ENCODE measurements at places on chromosomes 16 and 17. TPM values are rescaled to one million over a fixed set of nuclear protein-coding genes. Genes with fewer than 3 reads are reported as not detected.

Gene SNN
- polyA plus RNA-seq: 37.4 TPM

Gene RAPGEFL1
- polyA plus RNA-seq: 25.0 TPM

Gene BIRC5
- polyA plus RNA-seq: 48.8 TPM

Gene TBC1D3I
- polyA plus RNA-seq: 2.3 TPM

Gene KRT13
- polyA plus RNA-seq: 0.09 TPM

Gene CASKIN2
- polyA plus RNA-seq: 6.7 TPM

Gene ZNF778
- 8.6 TPM for polyA plus RNA-seq

Gene SULT1A1
- polyA plus RNA-seq: 2.0 TPM

Gene C17orf50
- 0.12 TPM for polyA plus RNA-seq

Gene ASPA
- polyA plus RNA-seq: not detected

Gene TNFSF13
- 2.6 TPM for polyA plus RNA-seq

Gene MYL11
- polyA plus RNA-seq: 1.4 TPM

Gene GP1BA
- polyA plus RNA-seq: not detected

DNA sequence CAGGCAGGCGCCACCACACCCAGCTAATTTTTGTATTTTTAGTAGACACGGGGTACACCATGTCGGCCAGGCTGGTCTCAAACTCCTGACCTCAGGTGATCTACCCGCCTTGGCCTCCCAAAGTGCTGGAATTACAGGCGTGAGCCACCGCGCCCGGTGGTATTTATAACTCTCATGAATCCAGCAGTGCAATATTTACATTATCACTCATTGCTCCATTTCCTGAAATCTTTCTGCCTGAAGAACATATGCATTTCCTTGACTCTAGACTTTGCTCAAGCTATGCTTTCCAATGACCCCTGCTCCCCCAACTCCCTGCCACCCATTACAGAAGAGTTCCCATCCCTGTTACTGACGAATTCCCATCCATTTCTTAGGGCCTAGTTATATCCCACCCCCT is 19.7 kb upstream of the NDUFAB1 start:
- no peak for DNase-seq
- H3K27me3 ChIP-seq: no peaks in the 10 kb centered on the region

DNA sequence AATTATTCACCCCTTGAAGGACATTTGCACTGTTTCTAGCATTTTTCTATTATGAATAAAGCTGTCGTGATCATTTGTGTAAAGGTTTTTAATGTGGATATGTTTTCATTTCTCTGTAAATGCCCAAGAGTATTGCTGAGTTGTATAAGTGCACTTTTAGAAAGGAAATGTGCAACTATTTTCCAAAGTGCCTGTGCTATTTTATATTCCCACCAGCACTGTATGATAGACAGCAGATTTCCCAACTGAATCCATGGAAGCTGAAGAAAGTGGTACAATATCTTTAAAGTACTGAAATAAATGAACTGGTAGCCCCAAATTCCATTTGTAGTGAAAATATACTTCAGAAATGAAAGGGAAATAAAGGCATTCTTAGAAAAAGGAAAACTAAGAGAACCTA is 238.4 kb downstream of the BCAS3 start:
- H3K4me3 ChIP-seq: no peak overlapping the region
- H3K27ac ChIP-seq: no peak overlapping the region
- no peaks in the 10 kb centered on the region for H3K4me1 ChIP-seq
- DNase-seq: no peak

DNA sequence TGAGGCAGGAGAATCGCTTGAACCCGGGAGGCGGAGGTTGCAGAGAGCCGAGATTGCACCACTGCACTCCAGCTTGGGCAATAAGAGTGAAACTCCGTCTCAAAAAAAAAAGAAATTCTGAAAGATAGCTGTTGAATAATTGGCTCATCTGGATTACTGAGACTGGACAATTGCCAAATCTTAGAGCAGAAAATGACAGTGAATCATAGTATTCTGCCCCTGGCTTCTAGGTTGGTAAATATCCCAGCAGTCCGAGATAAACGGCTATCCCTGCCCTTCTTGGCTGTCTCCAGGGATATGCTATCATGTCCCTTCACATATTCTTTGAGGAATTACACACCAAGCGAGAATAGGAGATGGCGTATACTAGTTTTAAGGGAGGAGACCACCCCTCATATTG is 35.5 kb upstream of the METTL16 start:
- H3K4me3 ChIP-seq: no peak overlapping the region
- no peaks in the 10 kb centered on the region for H3K36me3 ChIP-seq

DNA sequence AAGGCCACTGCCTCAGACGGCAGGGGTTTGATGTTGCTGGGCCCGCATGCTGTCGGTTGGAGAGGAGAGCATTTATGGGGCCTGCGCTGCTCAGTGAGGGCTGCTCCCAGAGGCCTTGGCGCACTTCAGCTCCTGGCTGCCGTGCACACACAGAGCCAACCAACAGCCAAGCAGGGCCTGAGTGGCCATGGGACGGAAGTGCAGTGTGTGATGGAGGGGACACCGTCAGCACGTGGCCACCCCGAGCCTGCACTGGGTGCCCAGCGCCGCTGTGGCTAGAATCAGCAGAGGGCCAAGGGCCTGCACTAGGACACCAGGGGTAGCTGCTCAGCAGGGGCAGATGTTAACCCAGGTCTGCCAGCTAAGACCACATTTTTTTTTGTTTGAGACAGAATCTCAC is 21.8 kb downstream of the KLHL36 start:
- H3K4me1 ChIP-seq: peaks cover 1% of the 10 kb centered on the region
- H3K27ac ChIP-seq: no peak overlapping the region
- no peak overlapping the region for H3K4me3 ChIP-seq
- no peaks in the 10 kb centered on the region for H3K27me3 ChIP-seq
- no peak for DNase-seq
- no peaks in the 10 kb centered on the region for H3K36me3 ChIP-seq

GRCh38 chr16:80198311-80199299 is 342.2 kb upstream of the DYNLRB2 start:
- H3K36me3 ChIP-seq: no peaks in the 10 kb centered on the region
- H3K4me1 ChIP-seq: no peaks in the 10 kb centered on the region
- no peak for DNase-seq
- H3K27me3 ChIP-seq: no peaks in the 10 kb centered on the region

DNA sequence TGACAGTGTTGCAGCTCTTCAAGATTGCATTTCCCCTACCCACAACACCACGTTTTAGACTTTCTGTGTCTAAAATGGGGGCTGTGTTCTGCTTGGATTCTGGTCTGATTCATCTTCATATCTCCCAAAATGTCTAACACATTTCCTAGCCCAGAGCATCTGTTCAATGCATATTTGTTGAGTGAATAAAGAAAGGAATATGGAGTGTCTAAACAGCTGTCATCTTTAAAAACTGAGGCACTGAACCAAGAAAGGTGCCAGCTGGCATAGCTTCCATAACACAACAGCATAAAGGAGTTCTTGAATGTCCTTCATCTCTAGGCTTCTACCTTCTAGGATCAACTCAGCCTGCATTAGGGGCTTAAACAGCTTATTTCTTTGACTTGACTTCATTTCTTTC is 67.4 kb downstream of the CDH11 start:
- DNase-seq: no peak
- no peak overlapping the region for H3K27ac ChIP-seq
- no peaks in the 10 kb centered on the region for H3K4me1 ChIP-seq
- no peaks in the 10 kb centered on the region for H3K36me3 ChIP-seq
- H3K4me3 ChIP-seq: no peak overlapping the region

DNA sequence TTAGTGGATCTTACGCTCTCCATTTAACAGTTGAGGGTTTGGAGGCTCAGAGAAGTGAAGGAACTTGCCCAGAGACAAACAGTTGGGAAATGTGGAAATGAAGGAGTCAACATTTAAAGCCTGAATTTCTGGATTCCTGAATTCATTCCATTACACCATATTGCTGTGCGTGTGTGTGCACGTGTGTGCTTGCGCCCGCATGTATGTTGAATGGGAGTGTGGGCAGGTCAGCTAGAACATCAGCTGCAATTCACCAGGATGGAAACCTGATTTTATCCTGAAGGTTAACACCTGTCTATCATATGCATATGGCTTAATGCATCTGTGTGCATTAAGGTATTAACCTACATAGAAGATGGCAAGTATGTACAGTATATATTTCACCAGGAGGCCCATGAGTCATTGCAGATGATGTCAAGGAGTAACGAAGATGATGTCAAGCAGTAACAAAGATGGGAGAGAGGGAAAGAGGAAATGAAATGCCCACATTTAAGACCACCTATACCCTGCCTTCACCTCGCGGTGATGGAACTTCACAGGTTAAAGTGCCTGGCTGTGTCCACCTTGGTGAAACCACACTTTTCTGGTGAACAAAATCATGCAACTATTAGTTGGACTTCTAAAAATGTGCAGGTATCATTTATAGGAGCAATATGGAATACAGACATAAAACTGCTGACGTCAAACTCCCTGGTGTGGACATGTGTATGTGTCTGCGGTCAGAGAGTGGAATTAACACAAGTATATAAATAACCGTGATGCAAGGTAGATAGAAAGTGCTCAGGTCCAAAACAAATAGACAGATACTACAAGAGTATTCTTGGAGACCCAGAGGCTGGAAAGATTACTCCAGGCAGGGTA is 832 bp upstream of the ADAP2 start:
- no peak overlapping the region for H3K27ac ChIP-seq
- DNase-seq: no peak
- H3K27me3 ChIP-seq: peaks cover 42% of the 10 kb centered on the region
- 0 out of 2 replicates have a peak overlapping the region, but pooled peaks have one; percentile 21 for H3K4me3 ChIP-seq

DNA sequence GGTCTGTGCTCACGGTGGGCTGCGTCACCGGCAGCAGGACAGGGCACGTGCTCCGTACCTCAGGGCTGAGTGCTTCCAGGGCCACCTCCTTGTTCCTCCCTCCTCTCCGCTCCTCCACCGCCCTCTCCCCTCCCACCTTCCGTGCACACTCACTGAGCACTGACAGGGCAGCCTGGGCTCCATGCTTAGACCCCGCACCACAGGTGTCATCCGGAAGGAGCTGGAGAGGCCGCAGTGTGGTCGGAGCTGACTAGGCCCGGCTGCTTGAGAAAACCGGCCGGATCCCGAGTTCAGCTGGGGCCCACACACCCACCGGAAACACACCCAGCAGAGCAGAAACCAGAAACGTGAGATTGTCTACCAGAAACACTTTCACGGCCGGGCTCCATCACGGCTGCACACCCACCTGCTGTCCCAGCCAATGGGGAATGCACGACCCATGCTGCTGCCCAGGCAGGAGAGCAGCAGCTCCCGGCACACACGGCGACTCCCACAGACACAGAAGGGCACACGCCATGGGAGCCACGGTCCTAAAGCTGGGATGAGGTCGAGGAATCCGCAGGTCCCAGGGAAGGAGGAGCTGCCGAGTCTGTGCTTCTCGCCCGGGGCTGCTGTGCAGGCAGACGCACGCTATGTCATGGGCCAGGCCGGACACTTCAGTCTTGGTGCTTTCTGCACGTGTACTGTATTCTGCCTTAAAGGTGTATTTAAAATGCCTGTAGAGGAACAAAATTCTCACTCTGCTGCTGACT is 55.0 kb upstream of the ZNF469 start:
- no peak overlapping the region for H3K4me3 ChIP-seq
- H3K27me3 ChIP-seq: no peaks in the 10 kb centered on the region
- no peaks in the 10 kb centered on the region for H3K4me1 ChIP-seq
- no peak overlapping the region for H3K27ac ChIP-seq

DNA sequence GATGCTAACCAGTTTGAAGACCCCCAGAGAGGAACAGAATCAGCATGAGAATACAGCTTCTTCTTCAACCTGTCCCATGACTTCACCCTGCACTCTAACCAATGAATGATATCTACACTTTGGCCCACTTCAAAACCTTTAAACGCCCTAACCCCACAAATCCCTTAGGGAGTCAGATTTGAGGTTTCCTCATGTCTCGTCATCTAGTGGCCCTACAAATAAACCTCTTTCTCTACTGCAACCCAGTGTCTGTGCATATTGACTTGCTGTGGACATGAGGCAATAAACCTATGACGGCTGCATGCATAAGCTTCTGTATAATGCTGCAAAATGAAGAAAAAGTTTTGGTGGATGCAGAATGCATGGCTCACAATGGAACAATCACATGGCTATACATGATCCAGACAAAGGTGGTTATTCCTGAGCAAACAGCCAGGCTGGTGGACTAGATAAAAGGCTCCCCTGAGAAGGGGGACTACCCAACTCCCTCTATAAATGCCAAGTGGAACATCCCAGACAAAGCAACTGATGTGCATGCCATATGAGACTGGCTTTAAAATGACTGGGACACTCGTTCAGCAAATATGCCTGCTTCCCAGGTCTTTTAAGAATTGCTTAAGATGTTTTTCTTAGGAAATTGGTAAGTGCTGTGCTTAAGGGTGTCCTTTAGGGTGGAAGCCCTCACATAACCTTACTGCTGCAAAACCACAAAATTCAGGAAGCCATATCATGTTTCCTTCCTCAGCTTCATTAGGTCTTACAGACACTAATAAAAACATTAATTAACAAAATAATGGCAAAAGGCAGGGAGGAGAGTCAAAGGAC is 12.2 kb downstream of the N4BP1 start:
- H3K4me1 ChIP-seq: peaks cover 4% of the 10 kb centered on the region
- H3K27me3 ChIP-seq: no peaks in the 10 kb centered on the region
- no peaks in the 10 kb centered on the region for H3K36me3 ChIP-seq

DNA sequence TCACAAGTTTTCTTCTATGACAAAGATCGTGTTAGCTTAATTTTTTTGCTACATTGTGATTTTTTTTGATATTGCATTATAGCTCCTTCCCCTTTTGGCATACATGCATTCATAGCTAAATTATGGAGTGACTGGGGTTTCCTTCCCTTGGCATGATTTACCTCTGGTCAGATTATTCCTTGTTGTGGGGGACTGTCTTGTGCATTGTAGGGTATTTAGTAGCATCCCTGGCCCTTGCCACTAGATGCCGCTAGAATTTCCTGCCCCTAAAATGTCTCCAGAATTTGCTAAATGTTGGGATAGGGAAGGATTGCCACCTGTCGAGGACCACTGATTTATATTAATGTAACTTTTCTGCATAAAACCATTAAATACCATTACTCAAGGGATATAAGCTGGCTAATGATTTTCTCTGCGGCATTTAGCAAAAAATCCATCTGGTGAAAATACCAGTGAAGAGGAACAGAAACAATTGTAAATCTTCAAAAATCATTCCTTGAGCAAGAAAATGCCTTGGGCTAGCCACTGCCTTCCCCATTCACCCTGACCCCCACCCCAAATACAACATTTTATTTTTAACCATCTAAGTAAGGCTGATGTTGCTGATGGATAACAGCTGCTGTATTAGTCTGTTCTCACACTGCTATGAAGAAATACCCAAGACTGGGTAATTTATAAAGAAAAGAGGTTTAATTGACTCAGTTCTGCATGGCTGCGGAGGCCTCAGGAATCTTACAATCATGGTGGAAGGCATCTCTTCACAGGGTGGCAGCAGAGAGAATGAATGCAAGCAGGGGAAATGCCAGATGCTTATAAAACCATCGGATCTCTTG is 195.2 kb downstream of the MAP2K6 start:
- H3K27ac ChIP-seq: no peak overlapping the region
- H3K27me3 ChIP-seq: no peaks in the 10 kb centered on the region
- peak; percentile 19 for DNase-seq
- no peak overlapping the region for H3K4me3 ChIP-seq

Measured in H1 (cell line).